Bronchus fibroblast of lung (primary cell): ENCODE measurements at places on chromosomes 11 and 22. TPM values are rescaled to one million over a fixed set of nuclear protein-coding genes. Genes with fewer than 3 reads are reported as not detected.

The NTM gene
- 4.4 and 4.9 TPM in 2 replicates for total RNA-seq

The AIFM3 gene
- 0.17 and 0.74 TPM in 2 replicates for total RNA-seq

The CHRNA10 gene
- total RNA-seq = 0.30 and 0.34 TPM in 2 replicates

The SLC22A8 gene
- total RNA-seq = not detected in 2 replicates

The TMPRSS5 gene
- under 0.01 TPM in 2 replicates for total RNA-seq

The SHISA8 gene
- total RNA-seq = not detected in 2 replicates

The CASP5 gene
- total RNA-seq = not detected in 2 replicates

The GLB1L2 gene
- 0.50 and 0.89 TPM in 2 replicates for total RNA-seq
